ENCODE measurements at places on chromosomes 7 and 10. TPM values are rescaled to one million over a fixed set of nuclear protein-coding genes. Genes with fewer than 3 reads are reported as not detected.

The EGFR gene
- 47.8 TPM for total RNA-seq

The ZNF727 gene
- total RNA-seq = 0.10 TPM

The SPDYE6 gene
- total RNA-seq = not detected

The SLC16A9 gene
- total RNA-seq = 2.5 TPM

The SPDYE8 gene
- total RNA-seq = not detected

The CDC14C gene
- not detected for total RNA-seq

The OR2A12 gene
- not detected for total RNA-seq

The SNCG gene
- 13.0 TPM for total RNA-seq

The SNX10 gene
- not detected for total RNA-seq

The PNLIPRP2 gene
- total RNA-seq = not detected

The NPC1L1 gene
- 0.07 TPM for total RNA-seq

The FAM237B gene
- total RNA-seq = not detected

The TRPV5 gene
- not detected for total RNA-seq

The STEAP4 gene
- total RNA-seq = 5.9 TPM

The MYOF gene
- 484 TPM for total RNA-seq

The GPR26 gene
- not detected for total RNA-seq

The MACROH2A2 gene
- total RNA-seq = 4.6 TPM

The CALCR gene
- not detected for total RNA-seq

The DDC gene
- total RNA-seq = not detected

The SUN3 gene
- not detected for total RNA-seq

The AS3MT gene
- total RNA-seq = 5.0 TPM

The OR9A2 gene
- total RNA-seq = not detected

The BEND7 gene
- total RNA-seq = 4.0 TPM

The NXPH1 gene
- not detected for total RNA-seq

The ZWINT gene
- 5.7 TPM for total RNA-seq

The DRGX gene
- not detected for total RNA-seq

The TEX36 gene
- total RNA-seq = not detected

The MCM10 gene
- total RNA-seq = 2.0 TPM

The HECW1 gene
- total RNA-seq = 0.26 TPM

The ASB10 gene
- total RNA-seq = not detected

The RASA4 gene
- total RNA-seq = 40.3 TPM

The LIPF gene
- total RNA-seq = not detected

The SMO gene
- 17.6 TPM for total RNA-seq

The RNF133 gene
- 0.46 TPM for total RNA-seq

The CACNA2D1 gene
- 134 TPM for total RNA-seq

The TRIM73 gene
- total RNA-seq = 1.3 TPM

The ACBD7 gene
- 0.83 TPM for total RNA-seq

The FAM204A gene
- 35.1 TPM for total RNA-seq

Data from smooth muscle cell of the pulmonary artery (primary cell).